GM03348 (cell line): ENCODE measurements at places on chromosomes 11 and 22.

DNA sequence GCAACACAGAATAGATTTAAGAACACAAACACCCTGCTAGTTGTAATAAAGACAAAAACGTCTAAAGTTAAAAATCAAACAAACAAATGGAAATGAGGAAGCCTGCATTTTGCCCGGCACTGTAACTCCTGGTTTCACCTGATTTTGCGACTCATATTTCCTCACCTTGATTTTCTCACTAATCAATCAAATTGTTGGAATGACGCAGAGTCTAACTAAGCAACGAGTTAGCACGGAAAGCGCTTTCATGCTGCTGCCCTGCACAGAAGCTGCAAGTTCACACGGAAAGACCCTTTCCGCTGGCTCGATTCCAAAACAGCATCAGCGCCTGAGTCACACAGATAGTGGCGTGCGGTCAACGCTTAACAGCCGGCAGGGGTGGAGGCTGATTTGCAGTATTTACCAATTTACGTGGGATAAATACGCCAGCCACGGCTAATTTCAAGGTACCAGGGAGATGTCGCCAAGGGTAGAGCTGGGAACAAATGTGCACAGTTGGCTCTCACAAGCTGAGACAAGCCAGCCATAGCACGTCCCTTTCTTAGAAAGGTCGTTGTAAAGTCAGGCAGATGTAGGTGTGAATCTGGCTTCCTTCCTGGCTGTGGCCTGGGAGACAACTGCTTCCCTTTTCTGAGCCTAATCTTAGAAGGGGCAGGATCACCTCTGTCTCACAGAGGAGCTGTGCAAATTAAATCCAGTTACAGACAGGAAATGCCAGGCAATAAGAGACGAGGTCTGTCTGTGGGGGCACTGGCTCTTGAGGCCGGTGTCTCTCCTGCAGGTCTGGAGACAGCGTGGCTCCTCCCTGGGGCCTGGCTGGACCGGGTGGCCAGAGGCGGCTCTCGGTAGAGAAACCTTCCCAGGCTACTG is 76.9 kb upstream of the TTLL12 start:
- peak; percentile 50 for DNase-seq

- no peak for DNase-seq
Observed at GRCh38 chr22:39908136-39908535, 7.3 kb downstream of the GRAP2 start.

GRCh38 chr11:31499576-31500178 is 9.7 kb downstream of the IMMP1L start:
- no peak for DNase-seq

- no peak for DNase-seq
Observed at GRCh38 chr11:27058456-27058855, 17.8 kb downstream of the BBOX1 start.

DNA sequence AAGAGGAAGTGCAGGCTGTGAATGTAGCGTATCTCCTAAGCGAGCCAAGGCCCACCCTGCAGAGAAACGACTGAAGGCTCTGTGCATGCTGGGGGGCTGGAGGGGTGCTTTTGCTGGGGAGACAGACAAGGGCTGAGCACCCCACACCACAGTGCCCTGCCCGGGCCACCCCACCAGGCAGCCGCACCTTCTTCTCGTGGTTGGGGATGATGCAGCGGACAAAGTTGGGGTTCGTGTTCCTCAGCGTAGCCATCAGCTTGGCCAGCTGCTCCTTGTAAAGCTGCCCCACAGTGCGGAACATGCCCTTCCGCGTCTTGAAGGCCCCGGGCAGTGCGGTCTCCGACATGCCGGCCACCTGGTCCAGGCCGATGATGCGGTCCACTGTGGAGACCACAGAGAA is 53.3 kb downstream of the APOL1 start:
- no peak for DNase-seq

DNA sequence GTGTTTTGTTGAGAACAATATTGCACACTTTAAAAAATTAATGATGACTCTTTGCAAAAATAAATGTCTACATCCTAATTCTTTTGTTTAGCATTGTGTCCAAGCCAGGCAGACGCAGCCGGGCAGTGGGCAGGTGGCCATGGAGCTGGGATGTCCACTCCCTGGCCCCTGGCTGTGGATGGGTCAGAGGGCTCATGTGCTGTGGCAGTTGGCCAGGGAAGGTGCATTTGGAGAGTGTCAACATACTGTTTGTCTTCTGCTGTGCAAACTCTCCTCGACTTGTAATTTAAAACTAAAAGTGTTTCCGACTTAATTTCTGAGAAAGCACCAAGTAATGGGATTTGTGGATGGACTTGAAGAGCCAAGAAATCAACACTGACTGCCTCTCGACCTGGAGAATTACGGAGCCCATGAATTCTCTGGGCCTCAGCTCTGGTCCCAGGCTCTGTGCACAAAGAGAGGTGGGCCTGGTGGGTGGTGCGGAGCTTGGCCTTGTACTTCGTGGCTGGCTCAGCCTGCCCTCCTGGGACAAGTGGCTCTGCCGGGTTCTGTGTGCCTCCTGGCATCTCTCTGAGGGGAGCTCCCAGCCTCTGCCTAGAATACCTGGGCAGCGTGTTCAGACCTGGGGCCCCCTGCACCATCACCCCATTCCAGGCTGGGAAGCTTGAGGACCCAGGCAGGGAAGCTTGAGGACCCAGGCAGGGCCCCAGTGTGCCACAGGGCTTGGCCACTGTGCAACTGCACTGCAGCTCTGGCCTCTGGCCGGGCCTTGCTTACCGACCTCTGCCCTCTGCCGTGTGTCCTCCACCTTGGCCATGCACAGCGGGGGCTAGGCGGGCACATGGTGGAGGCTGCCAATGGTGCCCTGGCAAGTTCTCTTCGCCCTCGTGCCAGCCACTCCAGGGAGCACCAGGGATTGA is 46.4 kb downstream of the RTN4R start:
- no peak for DNase-seq

GRCh38 chr11:118620529-118621070 is 13.2 kb downstream of the PHLDB1 start:
- DNase-seq = no peak

- no peak for DNase-seq
Observed at GRCh38 chr22:50323900-50324299, 2.9 kb downstream of the DENND6B start.

GRCh38 chr11:93663021-93663420 is 1.5 kb downstream of the CEP295 start:
- no peak for DNase-seq

DNA sequence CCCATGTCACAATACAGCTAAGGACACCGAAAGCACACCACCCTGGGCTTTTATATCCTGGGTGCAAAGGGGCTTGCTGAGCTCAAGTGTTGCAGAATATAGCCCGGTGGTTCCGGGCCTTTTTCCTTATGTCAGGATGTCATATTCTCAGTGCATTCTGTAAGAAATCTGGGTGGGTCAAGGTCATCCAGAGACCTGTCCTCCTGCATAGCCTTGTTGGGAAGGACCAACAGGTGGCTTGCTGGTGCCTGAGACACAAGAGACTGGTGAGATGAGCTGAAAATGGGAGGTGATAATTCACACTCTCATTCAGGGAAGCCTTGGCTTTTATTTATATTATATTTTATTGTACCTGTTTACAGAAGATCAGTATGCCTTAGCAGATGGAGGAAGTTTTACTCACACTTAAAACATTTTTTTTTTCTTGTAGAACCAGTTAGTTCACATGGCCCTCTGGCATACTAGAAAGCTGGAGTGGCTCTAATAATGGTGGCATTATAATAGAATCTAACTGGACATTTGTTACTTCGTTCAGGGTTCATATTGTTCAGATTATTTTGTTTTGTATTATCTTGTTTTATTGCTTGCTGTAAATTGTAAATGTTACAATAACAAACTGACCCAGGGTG is 14.6 kb upstream of the TMEM123 start:
- DNase-seq = no peak

GRCh38 chr11:65292890-65293289 is 21.8 kb upstream of the CDC42EP2 start:
- DNase-seq = no peak

GRCh38 chr11:67120881-67121710 is 2.0 kb downstream of the KDM2A start:
- peak; percentile 27 for DNase-seq

DNA sequence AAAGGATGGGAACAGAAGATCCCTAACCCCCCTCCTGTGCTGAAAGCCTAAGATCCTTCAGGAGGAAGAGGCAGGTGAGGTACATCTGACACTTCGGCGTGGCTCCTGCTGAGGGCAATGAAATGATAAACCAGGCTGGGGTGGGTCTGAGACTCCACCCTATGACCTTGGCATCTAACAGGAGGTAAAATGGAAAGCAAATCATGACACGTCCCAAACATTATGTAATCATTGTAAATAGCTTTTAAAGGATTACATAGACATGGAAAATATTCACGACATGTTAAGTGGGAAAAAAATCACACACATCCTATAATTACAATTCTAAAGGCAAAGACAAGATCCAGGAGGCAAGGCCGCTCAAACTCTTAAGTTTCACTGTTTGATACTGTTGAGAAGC is 70.5 kb downstream of the LINC01488 start:
- DNase-seq = no peak

DNA sequence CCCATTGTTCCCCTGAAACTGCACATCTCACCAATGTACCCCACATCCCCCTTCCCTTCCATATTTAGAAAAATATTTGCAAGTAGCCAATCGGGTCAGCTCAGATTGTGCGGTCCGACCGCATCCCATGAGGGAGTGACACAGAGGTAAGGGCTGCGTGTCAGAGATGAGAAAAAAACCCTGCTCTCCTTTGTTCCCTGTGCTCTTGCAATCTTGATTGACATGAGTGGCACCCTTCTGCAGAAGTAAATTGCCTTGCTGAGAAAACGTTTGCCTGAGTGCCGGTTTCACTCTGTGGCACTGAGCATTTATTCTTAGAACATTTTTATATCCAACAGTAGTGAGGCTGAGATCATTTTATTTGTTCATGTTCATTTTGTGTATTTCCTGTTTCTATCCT is 81.6 kb upstream of the CCDC90B start:
- DNase-seq = no peak

DNA sequence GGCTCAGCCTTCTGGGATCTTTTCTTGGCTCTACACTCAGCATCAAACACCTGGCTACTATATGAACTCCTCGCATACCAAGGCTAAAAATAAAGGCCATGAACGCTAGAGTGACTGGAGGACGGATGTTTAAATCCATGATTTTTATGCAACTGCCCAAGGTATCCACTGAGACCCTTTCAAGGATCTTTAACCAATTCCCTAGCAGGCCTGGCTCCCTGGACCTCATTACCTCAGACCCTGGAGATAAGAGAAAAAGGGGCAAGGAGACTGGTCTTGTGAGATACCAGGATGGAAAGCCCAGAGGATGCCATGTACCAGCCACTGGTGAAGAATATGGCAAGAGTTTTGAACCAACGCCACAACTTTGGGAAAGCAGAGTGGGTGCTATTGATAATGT is at the start of gene OR51G2:
Gene OR51G2 (minus strand): TSS at position 101 of the 400 bp plus-strand sequence. CDS start 3,687 bp downstream, outside the sequence.
- DNase-seq = no peak

DNA sequence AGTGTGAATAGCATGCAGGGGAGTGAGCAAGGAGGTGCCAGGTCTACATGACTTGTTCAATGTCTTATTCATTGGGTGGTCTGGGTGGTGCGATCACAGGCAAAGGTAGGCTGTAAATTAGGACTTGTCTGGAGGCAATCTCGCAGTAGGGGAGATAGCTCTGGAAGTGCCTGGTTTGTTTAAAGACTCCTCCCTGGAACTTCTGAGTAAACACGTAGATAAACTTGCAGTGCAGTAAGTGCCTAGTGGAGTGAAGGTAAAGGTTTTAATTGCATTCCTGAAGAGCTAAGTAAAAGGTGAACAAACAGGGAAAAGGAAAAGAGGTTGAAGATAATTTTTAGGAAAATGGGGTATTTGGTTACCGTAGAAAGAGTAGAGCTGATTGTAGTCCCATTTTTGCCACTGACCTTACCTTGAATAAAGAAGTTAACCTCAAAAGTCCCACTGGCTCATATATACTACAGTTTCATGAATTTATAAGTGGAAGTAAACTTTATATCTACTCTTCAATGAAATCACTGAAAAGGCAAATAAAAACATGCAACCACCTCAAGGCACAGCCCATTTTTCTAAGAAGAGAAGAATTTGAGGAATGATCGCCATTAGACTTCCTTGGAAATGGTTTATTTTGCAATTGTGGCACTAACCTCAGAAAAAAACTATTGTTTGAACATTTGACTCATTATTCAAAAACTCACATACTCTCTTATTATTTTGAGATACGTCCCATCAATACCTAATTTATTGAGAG is 44.3 kb downstream of the AASDHPPT start:
- no peak for DNase-seq

GRCh38 chr22:34099278-34099677 is 179.0 kb upstream of the LARGE1 start:
- no peak for DNase-seq

DNA sequence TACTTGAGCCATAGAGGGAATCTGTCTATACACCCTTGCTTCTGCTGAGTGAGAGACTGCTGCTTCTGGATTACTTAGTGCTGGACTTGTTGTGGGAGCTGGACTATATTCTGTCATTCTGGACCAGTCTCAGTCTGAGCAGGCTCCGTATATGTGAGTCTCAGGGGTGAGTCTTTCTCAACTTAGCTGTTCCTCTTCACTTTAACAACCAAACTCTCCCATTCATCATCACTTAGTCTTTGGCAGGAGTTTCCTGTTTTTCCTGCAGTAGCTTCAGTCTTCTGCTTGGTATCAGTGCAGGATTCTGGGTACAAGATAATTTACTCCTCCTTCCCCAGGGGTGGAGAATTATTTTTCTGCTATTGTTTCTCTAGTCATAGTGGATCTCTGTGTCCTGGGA is 779.5 kb downstream of the METTL15 start:
- DNase-seq = peak; percentile 8

- no peak for DNase-seq
Observed at GRCh38 chr11:107970049-107970448, 38.6 kb upstream of the CUL5 start.

DNA sequence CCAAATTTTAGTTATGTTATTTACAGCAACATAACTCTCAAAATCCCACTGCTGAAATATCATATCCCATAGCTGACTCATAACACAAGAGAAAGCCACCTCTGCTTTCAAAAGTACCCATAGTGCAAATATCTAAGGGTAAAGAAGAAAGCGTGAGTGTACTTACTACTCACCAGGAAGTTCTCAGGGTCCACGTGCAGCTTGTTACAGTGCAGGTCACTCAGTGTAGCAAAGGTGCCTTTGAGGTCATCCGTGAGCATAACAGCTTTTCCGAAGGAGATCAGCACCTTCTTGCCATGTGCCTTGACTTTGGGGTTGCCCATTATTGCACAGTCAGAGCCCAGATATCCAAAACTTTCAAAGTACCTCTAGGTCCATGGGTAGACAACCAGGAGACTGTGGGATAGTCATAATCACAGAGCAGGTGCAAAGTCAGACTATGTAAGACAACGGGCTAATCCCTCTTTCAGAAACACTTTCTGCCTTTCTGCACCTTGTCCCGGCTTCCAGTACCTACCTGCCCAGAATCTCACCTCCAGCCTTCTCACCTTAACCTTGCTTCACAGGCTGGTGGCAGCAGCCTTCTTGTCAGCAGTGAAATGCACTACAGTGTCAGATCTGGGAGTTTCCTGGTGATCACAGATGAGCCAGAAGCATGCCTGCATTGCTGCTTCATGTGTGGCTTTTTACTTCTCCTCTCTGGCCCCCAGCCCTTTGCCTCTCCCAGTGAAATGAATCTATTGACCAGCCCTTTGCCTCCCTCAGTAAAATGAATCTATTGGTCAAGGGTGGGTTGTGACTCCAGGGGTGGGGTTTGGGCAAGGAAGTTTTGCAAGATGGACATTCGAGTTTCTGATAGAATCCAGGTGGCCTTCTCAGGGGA is 6.5 kb downstream of the HBG1 start:
- DNase-seq = no peak
